ENCODE measurements at places on chromosomes 3 and 15.
A peak's percentile ranks its signal among the peaks of the same experiment; 100 is the strongest.

DNA sequence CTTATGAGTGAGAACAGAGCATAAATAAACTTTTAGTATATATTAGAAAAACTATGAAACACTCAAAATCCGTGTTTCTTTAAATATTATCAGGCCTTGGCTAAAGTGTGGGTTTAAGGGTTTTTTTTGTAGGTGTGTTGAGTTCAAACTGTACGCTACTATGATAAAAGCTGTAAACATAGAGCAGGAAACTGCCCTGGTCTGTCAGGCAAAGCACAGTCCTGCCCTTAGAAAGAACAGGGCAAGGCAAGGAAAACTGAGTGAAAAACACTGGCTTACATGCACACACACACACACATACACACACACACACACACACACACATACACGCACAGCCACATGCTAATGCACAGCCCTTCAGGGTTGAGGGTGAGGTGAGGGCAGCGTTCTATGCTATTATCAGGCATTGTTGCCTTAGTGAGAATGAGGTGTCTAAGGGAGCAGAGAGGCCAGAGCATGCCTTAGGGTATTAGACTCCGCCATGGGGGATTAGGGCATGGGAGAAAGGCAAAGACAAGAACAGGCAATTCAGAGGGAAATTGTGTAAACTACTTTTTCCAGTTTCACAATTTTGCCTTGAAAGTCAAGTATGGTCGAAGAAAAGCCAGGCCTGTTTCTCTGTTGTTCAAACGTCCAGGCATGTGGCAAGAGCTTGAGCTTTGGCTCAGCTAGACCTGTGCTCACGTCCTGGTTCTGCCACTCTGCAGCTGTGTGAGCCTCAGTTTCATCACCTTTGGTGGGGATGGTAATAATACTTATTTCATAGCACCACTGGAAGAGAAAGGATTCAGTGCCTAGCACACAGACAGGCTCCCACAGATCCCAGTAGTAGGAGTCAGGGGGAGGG, 36.3 kb upstream of the TPM1 start:
- no peak for DNase-seq

DNA sequence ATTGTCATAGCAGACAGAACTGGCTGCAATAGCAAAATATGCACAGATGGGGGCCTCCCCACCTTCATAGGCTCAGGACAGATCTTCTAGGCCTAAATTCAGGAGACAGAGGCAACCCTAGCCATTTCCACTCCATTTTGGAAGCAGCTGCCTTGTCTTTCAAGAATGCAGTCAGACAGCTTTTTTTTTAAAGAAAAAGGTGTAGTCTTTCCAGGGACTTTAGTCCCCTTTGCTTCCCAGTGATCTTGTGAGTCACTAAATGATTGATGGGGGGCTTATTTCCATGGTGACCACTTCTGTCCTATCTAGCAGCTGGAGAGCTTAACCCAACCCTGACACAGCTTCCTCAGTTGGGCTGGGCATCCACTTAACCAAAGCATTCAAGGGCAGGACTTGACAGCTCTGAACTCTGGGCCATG, 165.9 kb downstream of the TPRG1 start:
- no peak for DNase-seq

DNA sequence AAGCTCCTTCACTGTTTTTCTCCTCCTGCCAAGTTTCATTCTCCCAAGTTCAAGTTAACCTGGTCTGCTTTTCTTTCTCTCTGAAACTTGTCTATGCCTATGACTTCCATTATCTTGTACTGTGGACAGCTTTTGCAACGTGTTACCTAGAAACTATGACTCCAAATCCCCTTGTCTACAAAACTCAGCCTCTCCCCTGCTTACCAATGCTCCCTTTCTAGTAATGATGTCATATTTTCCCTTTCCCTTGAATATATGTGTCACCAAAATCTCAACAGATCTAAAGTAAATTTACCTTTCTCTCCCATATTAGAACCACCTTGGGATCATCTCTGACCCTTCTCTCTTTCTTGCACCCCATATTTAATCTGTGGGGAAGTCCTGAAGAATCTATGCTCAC, 10.5 kb upstream of the ABHD2 start:
- peak; percentile 20 for DNase-seq

DNA sequence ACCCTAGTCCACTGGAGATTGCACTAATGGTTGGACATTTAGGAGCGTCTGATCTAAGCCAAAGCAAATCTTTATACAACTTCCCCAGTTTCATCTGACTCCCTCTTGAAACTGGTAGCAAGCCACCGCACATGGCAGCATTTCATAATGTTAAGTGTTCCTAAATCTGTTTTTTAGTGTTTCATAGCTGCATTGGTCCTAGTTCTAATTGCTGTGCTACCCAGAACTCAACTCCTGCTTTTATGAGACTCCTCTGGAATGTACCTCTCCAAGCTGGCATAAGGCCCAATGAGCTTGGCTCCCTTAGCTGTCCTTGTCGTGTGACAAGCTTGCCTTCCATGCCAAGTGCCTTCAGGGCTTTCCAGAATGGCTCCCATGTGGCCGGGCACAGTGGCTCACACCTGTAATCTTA, 65.3 kb upstream of the FLNB start:
- no peak for DNase-seq

DNA sequence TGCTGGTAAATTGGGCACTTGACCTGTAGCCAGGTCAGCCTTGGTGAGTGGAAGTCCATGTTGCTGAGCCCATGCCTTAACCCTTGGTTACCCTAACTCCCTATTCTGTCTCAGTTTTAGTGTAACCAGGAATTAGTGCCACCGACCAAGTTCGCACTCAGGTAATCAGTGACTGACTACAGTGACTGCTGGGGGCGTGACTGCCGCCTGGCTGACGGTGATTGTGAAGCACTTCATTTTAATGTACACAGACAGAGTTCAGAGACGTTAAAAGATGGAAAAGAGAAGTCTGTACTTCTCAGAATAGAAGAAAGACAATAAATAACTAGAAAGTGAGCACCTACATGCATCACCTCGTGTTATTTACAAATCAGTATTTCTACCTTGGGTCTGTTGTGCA, 17.3 kb downstream of the CFAP161 start:
- DNase-seq, result no peak

DNA sequence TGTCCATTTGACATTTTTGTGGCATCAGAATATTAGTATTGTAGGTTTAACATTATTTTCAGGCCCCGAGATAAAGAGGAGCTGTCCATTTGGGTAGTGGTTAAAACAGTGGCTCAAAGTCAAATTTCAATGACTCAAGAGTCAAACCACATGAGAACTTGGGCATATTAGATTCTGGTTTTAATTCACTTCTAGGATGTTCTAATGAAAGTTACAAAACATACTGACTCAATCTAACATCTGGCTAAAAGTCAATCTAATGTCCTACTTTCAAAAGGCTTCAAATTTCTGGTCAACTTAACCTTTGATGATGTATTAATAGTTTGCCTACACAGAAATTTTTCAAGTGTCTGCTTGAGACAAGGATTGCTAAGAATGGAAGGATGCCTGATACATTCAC, 112.4 kb downstream of the ABI3BP start:
- DNase-seq, result no peak

DNA sequence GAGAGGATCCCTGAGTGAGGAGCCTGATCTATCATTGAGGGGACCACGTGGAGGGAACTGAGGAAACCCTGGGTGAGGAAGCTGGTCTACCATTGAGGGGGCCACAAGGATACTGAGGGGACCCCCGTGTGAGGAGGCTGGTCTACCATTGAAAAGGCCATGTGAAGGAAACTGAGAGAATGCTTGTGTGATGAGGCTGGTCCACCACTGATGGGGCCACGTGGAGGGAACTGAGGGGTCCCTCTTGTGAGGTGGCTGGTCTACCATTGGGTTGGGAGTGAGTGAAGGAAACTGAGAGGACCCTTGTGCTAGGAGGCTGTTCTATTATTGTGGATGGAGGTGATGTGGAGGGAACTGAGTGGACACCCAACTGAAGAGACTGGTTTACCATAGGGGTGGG, 161.3 kb downstream of the FBLN2 start:
- DNase-seq, result no peak

- DNase-seq, result no peak
Measured at GRCh38 chr15:58546066-58546591, 114.3 kb downstream of the LIPC start.

GRCh38 chr15:60362321-60363086, 35.3 kb downstream of the ANXA2 start:
- DNase-seq, result peak; percentile 88

DNA sequence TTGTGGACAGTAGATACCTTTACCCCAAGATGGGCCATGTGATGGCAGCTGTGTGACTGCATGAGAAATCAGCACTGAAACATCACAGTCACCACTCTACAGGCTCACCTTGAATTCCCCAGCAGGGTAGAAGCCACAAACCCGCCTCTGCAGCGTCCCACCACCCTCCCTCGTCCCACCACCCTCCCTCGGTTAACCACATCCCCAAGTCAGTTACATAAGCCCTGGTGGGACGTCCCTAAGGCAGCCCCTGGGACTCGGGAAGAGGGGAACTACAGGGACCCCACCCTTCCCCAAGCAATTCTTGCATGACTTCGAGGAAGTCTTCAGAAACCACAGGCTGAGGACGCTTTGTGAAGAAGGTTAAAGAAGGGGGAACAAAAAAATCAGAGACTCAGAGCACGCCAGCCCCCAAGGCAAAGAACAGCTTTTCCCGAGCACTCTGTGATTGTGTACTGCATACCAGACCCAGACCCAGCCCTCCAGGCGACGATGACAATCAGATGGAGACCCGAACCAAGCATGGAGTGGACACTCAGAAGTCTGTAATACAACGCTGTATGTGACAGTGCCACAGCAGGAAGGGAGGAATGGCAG, 60.5 kb downstream of the SH3BP5 start:
- DNase-seq, result peak; percentile 83
